MG63 (cell line): ENCODE measurements at places on chromosomes 16 and 17.
A peak's percentile ranks its signal among the peaks of the same experiment; 100 is the strongest.

DNA sequence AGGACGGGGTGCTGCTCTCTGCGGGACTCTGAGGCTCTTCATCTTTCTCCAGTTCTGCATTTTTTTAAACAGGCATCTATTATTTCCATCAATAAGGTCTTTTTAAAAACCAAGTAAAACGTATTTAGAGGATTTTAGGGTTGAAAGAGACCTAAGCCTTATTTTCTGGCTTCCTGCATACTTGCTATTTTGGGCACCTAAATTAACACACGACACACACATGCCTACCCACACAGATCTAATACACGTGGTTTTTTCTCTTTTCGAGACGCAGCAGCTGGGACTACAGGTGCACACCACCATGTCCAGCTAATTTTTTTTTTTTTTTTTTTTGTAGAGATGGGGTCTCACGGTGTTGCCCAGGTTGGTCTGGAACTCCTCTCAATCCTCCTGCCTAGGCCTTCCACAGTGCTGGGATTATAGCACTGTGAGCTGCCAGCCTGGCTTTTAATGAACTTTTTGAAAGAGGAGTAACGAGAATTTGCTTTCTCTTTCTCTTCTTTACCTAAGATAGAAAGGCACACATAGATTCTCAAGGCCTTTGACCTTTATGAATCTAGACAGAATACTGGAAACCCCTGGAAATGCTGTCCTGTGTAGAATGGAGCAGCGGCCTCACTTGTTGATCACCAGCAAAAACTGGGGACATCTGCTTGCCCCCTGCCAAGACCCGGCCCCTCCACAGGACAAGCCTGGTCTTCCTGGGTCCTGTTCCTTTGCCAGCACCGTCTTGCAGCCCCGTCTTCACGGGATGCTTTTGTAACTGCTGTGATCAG, 13.8 kb downstream of the DNAAF8 start:
- no peak for DNase-seq

- DNase-seq, result no peak
These were observed 35.7 kb downstream of the BAIAP2 start for GRCh38 chr17:81070541-81071246.

DNA sequence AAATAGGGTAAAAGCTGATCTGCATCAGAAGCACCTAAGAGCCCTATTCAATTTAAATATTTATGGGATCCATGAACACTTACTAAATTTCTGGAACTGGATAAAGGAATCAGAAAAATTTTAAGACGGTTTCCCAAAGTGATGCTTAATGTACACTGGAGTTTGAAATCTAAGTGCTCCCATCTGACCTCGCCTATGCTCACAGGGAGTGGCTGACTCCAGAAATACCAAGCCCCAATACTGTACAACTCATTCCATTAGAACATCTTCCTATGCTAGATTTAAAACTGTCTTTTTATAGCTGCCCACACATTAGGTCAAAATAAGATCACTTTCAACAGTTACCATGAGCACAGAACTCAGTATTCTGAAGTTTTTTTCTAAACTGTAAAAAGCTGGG, 1214.6 kb downstream of the CDH11 start:
- no peak for DNase-seq

DNA sequence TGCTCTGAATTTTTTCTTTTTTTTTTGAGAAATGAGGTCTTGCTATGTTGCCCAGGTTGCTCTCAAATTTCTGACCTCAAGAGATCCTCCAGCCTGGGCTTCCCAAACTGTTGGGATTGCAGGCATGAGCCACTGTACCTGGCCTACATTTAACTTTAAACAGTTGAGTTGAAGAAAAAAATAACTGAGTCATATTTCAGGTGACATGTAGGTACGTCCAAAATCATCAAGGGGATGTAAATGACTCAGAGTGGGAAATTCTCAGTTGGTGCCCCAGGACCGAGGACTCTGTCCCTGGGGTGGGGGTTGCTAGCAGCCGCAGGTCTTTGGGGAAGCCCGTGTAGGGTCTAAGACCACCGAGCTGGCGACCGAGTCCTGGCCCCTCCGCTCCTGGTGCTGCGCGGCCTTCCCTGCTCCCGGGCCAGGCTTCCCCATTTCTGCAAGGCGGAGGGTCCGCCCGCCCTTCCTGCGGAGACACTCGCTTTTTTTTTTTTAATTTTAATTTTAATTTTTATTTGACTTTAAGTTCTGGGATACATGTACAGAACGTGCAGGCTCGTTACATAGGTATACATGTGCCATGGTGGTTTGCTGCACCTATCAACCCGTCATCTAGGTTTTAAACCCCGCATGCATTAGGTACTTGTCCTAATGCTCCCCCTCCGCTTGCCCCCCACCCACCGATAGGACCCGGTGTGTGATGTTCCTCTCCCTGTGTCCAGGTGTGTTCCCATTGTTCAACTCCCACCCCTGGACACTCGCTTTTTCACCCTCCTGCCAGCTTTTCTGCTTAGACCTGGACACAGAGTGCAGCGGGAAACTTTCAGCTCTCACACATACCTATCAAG, 12.7 kb upstream of the N4BP1 start:
- no peak for DNase-seq

DNA sequence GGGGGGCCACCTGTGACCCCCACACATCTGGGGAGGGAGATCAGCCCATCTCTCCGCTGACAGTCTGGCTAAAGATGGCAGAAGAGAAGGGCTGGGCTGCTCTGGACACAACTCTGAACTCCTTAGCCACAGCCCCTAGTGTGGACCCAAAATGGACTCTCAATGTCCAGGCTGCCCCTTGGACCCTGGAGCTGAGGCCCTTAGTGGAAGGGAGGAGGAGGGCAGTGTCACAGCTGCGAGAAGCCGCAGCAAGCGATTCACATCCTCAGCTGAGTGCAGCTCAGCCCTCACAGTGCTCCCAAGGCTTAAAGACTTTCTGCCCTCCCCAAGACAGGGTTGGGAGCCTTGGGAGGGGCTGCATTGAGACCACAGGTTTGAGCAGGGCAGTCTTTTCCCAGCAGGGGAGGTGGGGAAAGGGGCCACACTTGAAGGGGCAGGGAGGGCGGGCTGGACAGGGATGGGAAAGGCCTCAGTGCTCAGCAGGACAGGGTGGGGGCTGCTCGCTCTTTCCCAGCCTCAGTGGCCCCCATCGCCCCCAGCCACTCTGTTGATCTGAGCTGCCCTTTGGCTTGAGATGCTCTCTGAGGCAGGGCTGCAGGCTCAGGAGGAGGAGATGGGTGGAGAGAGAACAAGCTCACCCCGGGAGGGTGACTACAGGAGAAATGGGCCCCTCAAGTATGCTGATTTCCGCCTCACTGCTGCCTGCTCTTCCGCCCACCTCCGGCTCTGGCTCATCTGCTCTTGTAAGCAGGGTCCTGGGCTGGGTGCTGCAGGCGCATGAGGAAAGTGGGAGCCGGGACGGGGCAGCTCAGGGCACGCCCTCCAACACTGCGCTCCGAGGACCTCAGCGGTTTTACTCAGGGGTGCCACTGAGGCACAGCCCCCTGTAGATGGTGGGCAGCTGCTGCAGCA, 50.9 kb upstream of the MTSS2 start:
- DNase-seq, result no peak

- DNase-seq, result no peak
These were observed 43.6 kb downstream of the IKZF3 start for GRCh38 chr17:39820541-39820940.

DNA sequence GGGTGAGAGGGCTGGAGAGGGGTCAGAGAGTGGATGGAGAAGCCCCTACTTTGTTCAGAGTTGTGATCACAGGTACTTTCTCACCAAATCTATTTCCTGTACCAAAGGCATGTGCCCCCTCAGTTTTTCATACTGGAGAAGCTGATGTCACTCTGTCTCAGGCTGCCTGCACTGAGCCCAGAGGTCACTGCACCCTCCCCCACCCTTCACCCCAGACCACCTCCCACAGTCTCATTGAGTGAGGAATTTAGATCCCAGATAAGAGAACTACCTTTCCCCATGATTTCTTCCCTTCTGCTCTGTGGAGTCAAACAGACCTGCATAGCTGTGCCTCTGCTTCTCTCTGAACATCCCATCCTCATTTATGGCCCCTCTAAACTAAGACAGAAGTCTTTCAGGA, 140.0 kb upstream of the IRX6 start:
- DNase-seq, result no peak

GRCh38 chr16:66580605-66581209, 1.4 kb downstream of the CMTM2 start:
- peak; percentile 37 for DNase-seq

DNA sequence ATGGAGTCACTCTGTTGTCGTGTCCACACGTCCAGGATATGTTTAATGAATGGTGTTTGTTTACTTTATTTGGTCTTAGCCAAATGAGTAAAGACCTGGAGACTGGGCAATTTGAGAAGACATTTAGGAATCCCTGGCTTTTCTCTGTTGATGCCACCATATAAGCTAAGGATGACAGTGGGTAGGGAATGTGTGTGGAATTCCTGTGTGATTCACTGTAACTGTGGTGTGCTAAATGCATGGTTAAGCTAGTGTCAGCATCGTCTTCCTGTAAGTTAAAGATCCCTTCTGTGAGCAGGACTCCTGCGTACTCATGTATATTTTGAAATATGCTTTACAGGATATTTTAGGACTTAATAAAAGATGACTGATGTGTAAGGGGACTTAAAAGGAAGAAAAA, 26.4 kb downstream of the GOSR1 start:
- no peak for DNase-seq

DNA sequence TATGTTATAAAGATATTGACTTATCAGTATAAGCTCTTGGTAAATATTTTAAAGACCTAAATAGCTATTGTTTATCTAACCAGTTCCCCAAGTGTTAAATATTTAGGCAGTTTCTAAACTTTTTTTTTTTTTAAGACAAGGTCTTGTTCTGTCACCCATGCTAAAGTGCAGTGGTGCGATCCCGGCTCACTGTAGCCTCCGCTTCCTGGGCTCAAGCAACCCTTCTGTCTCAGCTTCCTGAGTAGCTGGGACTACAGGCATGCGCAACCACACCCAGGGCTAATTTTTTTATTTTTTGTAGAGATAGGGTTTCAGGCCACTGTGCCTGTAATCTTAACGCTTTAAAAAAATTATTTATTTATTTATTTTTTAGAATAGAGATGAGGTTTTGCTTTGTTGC, 43.5 kb downstream of the SNX29 start:
- DNase-seq, result no peak

DNA sequence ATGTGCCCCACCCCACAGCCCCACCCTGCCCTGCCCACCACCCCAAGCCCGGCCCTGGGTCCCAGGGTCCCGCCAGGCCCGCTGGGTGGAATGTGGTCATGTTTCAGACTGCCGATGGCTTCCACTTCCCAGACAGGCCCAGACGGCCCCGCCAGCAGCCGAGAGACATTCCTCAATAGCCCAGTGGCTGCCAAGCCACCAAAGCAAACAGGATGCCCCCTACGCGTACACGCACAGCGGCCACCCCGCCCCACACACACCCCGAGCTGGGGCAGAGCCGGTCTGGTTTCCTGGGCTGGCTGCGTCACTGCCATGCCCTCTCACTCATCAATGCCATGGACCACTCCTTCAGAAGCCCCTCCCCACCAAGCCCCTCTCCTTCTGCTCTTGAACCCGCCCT, 1.2 kb upstream of the KRT17 start:
- DNase-seq, result no peak
